Tibial nerve (tissue), 4 donors: ENCODE measurements at places on chromosomes 2 and 18. TPM values are rescaled to one million over a fixed set of nuclear protein-coding genes. Genes with fewer than 3 reads are reported as not detected.

DNA sequence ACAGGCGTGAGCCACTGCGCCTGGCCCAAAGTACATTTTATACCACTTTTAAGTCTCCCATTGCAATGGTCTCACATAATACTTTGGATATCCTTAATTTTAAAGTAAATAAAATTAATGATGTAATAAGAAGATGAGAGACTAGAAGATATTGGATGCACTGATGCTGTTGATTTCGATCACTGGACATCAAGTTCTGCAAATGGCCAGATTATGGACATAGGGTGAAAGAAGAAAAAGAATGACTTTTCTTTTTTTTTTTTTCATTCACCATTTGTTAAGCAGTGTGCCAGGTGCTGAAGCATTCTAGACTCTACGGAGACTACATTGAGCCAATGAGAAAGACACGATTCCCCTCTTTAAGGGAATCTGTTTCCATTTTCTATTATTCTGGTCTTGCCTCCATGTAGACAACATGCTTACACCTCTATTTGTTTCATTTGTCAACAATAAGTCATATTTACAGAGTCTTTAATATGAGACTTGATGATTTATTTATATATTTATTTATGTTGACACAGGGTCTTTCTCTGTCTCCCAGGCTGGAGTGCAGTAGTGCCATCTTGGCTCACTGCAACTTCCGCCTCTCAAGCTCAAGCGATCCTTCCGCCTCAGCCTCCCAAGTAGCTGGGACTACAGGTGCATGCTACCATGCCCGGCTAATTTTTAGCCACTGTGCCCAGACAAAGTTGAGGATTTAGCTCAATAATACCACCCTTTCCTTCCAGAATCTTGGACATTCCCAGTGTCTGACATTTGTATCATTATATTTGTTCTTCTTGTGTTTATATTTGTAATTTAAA lies 23.7 kb downstream of the FN1 start:
- DNase-seq, result no peak

DNA sequence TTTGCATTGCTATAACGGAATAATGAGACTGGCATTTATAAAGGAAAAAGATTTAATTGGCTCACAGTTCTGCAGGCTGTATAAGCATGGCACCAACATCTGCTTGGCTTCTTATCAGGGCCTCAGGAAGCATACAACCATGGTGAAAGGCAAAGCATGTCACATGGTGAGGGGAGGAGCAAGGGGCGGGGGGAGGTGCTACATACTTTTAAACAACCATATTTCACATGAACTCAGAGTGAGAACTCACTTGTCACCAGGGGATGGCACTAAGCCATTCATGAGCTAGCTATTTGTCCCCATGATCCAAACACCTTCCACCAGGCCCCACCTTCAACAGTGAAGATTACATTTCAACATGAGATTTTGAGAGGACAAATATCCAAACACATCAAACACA lies 188.7 kb downstream of the MBD5 start:
- no peak for DNase-seq

DNA sequence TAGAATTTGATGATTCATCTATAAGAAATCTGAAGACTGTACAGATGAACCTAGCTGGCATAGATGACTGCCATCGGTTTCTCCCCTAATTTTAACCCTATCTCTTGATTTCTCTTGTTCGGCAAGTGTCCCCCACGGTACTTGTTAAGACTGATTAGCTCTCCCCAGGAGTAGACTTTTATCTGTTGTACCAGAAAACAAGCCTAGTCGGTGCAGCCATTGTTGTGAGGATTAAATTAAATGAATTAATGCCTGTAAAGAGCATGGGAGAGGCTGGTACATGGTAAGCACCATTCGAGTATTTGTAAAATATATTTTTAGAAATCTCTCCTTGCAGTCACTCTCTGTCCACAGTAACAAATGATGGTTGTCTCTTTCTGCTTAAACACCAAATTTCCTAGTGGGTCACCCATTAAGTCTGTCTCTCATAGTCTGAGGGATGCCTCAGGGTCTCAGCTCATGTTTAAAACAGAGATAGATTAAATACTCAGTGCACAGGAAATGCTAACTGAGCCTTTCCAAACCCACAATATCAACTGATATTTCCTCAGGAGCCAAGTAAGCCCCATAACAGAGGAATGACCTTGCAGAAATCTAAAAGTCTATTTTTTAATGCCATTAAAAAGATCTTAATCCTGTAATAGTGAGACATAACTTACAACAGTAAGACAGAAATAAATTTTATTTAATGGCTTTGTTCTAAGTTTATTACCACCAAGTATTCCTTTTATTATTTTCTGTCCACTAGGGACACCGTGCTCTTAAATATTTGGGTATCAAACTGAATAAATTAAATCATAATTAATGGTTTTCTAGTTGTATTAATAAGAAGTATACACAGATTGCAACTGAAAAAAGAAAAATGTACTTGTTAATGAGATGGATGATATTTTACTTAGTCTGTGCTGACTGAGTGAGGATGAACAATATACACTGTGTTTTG lies 2.9 kb upstream of the B4GALT6 start:
- DNase-seq, result no peak

The CLEC4F gene
- total RNA-seq, result 0.30 TPM
